ENCODE measurements at places on chromosomes 7 and 10.
A peak's percentile ranks its signal among the peaks of the same experiment; 100 is the strongest.

DNA sequence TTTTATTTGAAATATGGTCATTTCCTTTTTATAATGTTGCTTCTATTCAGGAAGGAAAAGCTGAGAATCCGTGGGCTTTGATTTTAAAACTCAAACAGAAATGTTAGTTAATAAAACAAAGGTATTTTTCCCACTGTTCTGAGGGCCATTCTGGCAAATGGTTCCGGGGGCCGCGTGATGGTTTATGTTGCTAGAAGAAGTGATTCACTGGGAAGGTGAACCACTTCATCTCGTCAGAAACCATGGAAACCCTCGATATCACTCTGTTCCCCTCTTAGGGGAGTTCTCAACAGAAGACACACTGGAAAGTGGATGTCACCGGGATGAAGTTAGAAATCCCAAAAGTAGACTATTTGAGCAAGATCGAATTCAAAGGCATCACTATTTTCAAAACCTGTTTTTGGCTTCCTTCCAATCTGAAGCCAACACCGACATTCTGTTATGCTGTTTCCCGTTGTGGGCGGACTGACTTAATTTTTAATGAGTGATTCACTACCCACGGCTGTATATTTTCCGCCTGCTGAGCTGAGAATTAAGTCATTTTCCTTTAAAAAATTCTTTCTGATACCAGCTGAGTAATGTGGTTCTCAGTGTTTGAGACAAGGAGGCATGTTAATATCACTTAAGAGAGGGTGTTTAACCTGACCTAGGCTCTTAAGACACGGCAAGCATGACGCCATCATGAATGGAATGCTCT lies 84.1 kb downstream of the PTPRE start:
- peak; percentile 60 for DNase-seq

GRCh38 chr10:133131053-133131452 lies 29.0 kb upstream of the KNDC1 start:
- DNase-seq: no peak

DNA sequence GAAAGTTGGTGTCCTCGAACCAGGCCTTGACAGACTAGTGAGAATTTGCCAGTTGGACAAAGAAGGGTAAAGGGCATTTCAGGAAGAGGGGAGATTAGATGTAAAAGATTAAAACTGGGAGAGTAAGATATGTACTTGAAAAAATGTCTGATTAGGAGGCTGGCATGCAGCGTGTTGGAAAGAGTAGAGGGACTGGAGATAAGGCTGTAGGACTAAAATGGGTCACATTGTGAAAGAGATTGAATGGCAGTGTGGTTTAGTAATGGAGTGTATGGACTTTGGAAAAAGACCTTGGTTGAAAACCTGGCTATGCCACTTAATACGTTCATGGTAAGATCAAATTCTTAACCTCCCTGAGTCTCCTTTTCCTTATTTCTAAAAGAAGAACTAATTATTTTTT lies 14.1 kb downstream of the CREM start:
- no peak for DNase-seq

- DNase-seq: no peak
Observed at GRCh38 chr10:132519382-132520176, 18.0 kb upstream of the INPP5A start.

DNA sequence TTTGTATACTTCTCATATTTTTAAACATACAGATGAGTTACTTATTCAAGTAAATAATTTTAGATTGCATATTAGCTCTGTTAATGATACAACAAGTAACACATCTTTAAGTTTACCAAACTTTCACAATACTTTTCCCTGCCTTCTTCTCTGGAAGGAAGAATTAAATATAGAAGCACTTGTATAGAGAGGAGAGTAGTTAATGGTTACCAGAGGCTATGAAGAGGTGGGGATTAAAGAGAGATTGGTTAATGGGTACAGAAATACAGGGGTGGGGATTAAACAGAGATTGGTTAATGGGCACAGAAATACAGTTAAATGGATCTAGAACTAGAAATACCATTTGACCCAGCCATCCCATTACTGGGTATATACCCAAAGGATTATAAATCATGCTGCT lies 20.0 kb upstream of the UCN3 start:
- no peak for DNase-seq

DNA sequence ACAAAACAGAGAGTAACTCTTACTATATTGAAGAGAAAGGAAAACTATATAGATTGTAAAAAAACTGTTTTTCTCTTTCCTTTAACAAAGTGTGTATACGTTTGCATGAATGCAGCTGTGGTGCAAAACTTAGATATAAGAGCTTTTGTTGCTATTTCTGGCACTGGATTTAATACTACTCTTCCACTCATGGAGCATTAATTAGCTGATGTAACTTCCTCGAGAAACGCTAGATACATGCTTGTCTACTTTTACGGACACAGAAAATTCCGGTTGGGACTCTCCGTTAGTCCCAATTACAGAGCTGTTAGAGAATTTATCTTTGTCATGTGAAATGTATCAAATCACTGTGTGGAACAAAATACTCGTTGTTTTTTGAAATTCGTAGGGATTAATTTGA lies 135.5 kb downstream of the ZNF22 start:
- DNase-seq: no peak

DNA sequence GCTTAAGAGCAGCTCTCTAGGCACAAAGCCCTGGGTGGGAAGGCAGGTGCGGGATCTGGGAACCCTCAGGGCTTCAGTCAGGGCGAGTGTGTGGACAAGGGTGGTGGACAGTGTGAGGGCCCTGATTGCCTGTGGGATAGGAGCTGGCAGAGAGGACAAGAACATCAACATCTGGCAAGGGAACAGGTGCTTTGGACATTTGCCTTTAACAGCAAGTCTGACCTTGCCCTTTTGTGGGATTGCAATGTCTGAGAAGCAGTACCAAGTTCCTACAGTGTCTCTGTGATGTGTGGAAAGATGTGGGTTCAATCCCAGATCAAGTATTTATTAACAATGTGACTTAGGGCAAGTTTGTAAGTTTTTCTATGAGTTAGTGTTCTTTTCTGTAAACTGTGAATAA lies 46.7 kb downstream of the TFAM start:
- no peak for DNase-seq
